ENCODE measurements at places on chromosomes 4 and X. TPM values are rescaled to one million over a fixed set of nuclear protein-coding genes. Genes with fewer than 3 reads are reported as not detected.

Gene ETNPPL
- not detected for total RNA-seq

Gene GABRG1
- total RNA-seq: not detected

Gene PDGFRA
- total RNA-seq: 2.9 TPM

Gene ZCCHC18
- total RNA-seq: 3.2 TPM

Gene RASL11B
- total RNA-seq: 0.76 TPM

Measured in mesangial cell (primary cell).